NCI-H2029 treated with DMSO at 0.1 percent for 48 hours (cell line): ENCODE measurements at places on chromosomes 3 and 15.

GRCh38 chr15:67107014-67107812 is 41.8 kb downstream of the SMAD3 start:
- no peak for DNase-seq

DNA sequence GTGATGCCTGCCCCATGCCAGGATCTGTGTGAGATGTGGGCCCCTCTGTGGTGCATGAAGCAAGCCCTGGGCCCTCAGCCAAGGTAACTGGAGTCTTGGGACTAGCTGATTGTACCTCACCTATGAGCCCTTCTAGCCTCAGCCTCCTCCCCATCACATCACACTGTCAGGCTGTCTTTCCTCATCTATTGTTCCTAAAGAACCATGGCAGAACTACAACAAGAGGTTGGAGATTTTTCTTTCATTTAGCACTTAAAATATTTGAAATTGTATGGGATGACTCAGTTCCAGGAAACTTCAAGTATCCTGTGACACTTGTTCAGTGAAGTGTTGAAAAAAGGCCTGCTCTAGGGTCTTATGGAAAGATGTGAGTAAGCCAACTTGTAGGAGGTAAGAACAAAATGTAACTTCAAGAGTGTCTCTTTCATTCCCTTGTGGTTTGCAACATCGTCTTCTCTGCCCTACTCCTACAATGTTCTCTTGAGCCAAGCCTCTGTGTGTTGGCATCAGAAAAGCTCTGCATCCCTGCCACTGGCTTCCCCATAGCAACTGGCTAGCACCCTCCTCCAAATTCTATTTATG is 58.7 kb upstream of the TIPARP start:
- no peak for DNase-seq

GRCh38 chr15:39128746-39129145 is 452.1 kb upstream of the THBS1 start:
- no peak for DNase-seq

DNA sequence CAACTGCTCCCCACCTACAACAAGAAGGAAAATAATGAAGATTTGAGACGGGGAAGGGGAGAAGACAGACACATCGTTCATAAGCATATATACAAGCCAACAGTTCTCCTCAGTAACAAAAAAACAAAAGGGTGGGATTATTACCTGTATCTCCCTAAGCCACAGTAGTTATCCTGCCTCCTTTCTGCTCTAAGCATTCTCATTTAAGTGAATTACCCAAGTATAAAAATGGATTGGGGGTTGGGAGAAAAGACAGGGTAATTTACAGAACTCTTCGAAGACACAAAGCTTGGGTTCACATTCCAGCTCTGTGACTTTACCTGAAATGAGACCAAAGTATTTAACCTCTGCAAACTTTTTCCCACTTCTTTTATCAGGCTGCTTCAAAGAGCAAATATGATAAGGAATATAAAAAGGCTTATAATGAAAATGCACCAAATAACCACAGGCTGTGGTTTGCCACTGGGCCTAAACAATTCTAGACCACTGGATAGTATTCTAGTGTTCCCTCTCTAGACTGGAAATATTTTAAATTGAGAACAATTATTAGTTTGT is 64.4 kb downstream of the UACA start:
- no peak for DNase-seq

DNA sequence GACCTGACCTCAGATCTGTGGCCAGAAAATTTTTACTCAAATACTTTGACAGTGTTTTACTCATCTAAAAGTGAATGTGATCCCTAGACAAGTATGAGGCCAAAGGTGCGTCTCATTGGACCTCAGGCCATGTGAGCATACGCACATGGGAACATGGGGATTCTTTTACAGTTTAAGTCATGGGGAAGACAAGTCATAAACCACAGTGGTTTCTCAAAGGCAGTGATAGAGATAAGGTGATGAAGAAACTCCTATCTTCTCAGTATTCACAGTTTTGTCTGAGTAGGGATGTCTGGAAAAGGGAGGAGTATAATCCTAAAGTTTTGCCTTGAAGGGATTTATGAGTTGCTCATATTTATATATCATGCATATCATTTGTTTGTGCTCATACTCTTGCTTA is 173.8 kb downstream of the FNDC3B start:
- DNase-seq = no peak

DNA sequence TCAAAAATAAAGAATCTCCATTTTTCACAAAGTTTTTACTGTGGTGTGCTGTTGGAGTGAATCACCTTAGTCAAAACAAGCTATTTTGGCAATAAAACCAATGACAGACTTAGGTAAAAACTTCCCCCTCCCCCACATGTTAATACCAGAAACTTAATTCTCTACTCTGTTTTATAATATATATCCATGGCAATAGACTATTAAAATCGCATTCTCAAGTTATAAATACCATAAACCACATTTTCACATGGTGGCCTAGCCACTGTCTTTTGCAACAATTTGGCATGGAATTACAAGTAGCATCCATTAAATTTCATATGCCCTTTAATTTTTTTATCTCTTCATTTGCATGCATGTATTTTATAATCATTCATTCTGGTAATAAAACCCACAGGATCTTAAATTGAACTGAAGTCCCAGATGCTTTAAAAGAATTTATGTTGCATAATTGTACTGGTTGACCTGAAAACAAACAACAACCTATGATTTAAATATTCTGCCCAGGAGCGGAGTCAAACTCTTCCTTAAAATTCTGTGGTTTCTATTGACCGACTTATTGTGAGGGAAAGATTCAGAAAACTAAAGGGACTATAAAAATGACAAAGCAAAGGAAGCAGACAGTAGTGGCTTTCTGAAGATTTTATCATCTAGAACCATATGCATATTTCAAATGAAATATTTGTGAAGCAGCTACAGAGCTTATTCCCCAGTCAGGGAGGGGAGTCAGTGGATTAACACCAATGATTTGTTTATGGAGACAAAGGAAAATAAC is 229.0 kb upstream of the TBL1XR1 start:
- DNase-seq = no peak

GRCh38 chr3:29577250-29577649 is 296.4 kb downstream of the RBMS3 start:
- no peak for DNase-seq

- DNase-seq = no peak
These were observed 79.5 kb upstream of the ZNF385D start for GRCh38 chr3:21830541-21830940.

- DNase-seq = peak; percentile 38
These were observed 35.6 kb upstream of the GYG1 start for GRCh38 chr3:148955544-148956346.

- DNase-seq = no peak
These were observed 54.0 kb downstream of the HEG1 start for GRCh38 chr3:125001557-125002413.

GRCh38 chr3:116920826-116921610 is 211.4 kb downstream of the TUSC7 start:
- no peak for DNase-seq

DNA sequence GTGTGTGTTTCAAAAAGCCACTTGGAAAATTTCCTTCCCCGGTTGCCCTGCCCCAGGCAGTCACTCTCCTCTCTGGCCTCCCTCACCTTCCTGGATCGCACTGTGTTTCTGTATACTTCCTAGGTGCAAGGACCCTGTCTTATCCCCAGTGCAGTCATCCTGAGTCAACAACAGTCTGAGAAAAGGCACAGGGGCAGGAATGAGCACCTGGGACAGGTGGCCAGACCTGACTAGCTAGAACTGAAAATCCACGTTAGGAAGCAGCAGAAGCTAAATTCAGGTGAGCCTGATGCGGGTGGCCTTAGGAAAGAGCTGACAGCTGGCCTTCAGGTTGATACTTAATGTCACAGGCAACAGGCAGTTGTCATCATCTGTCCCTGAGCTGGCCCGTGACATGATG is 62.9 kb upstream of the VGLL4 start:
- no peak for DNase-seq

- DNase-seq = no peak
These were observed 26.1 kb downstream of the LSM3 start for GRCh38 chr3:14204515-14205284.

GRCh38 chr3:74465715-74466410 is 148.6 kb downstream of the CNTN3 start:
- no peak for DNase-seq

DNA sequence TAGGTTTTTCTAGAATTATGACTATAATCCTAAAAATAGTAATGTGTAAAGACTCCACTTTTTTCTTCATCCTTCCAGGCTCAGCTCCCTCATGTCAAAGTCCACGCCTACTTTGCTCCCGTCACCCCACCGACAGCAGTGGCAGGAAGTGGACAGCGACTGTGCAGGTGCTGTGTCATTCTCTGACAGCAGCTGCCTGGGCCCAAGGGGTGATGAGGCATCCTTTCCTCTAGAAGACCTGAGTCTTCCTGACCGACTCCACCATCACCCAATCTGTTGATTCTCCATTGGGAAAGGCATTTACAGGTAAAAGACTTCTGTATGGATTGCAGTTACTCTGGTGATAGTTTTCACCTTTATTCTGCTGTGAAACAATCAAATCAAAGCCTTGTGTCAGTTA is 54.8 kb downstream of the UBP1 start:
- no peak for DNase-seq

DNA sequence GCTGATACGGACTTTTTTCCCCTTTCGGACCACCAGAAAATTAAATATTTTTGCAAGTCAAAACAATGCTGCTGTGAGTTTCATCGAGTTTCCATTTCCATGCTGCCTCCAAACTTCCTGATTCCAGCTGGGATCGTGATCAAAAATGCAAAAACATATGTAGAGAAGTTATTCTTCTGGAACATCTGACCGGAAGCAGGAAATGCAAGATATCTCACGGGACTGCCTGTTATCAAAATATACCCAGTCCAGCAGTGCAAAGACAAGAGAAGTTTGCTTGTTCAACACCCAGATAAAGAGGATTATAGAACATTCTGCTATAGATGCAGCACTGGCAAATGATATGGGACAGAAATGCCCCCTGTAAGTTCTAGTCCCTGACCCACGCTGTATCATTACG is 726.7 kb upstream of the NR2F2 start:
- DNase-seq = no peak

- DNase-seq = no peak
These were observed 3.5 kb upstream of the SPTBN5 start for GRCh38 chr15:41897363-41897799.

- no peak for DNase-seq
These were observed 5.0 kb upstream of the SKOR1 start for GRCh38 chr15:67820122-67820991.

DNA sequence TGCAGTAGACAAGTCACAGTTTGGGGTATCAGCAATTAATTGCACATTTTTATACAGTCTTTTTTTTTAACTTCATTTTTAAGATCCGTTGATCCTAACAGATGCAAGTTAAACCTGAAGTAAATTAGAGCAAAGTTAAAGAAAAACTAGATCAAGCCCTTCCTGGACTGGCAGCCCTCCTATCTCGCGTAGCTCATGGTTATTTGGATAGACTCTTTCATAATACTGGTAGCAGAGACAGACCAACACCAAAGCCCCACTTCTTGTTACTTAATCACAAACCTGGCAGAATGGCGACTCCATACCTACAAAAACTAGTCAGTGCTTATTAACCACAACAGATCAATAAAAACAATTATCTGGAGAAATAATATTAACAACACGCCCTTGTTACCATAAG is 26.8 kb downstream of the SOX2 start:
- DNase-seq = no peak

DNA sequence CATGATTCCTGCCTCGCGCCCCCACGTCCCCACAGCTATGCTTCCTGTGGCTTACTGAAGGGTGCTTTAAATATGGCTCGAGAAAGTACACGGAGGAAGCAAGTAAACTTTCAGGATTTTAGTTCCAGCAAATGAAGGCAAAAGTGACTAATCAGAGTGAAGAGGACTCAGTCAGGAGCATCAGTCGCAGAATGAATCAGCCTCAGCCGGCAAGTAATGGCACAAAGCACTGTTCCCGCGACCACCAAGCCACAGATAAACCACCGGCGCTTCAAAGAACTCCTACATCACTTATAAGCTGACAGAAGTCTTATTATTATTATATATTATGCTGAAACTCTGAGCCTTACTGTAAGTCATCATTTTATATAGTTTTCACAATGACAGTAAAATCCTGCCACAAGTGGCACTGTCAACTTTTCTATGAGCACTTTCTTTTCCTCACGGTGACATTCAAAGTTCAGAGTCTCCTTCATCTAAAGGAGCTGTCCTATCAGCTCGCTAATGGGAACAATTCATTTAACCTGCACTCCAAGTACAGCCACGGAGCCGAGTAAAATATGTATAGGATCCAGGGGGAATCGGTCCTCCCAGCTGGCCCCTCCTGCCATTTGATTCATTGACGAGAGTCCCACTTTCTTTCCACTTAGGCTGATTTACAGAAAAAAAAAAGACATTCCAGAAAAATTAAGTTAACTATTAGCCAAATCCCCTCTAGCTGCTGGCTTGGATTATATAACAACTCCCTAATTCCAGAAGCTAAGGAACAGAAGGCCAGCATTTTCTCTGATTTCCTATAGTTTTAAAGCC is 217.0 kb upstream of the ICE2 start:
- DNase-seq = no peak

GRCh38 chr3:177193688-177194268 is 3.5 kb downstream of the TBL1XR1 start:
- peak; percentile 44 for DNase-seq

GRCh38 chr15:71237456-71238188 is 122.4 kb downstream of the THSD4 start:
- DNase-seq = no peak

GRCh38 chr15:74913041-74913440 is 6.4 kb upstream of the FAM219B start:
- no peak for DNase-seq

GRCh38 chr3:185151964-185152409 is 873 bp downstream of the C3orf70 start:
- no peak for DNase-seq

DNA sequence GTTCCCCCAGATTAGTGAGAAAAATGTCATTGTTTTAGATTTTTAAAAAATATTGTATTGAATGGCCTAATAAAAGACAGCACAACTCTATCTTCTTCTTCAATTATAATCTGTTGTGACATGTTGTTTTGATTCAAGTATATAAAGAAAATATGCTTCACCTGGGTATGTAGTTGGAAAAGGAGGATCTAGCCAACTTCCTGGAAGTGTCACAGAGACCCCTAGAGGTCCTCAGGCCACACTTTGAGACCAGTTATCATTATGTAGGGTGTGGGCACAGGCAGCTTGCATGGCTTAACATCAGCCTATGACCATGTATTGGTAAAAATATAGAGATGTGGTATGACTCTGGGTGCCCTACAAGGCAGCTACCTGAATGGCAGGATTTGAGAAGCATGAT is 14.7 kb upstream of the RYR3 start:
- no peak for DNase-seq

GRCh38 chr15:93274257-93274656 is 185.2 kb upstream of the RGMA start:
- DNase-seq = no peak

- no peak for DNase-seq
These were observed 9.2 kb downstream of the LXN start for GRCh38 chr3:158663246-158663645.

DNA sequence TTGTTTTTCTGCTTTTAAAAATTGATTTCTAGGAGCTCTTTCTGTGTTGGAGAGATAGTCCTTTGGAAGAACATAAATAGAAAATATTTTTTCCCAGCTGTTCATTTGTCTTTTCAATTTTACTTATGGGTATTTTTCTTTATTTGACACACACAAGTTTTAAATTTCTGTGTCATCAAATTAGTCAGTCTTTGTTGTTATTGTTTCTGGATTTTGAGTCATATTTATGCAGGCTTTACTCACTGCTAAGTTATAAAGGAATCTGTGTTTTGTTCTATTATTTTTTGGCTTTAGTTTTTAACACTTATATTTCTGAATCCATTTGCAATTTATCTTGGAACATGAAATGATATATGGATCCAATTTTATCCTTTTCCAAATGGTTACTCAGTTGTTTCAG is 5.9 kb upstream of the GHSR start:
- no peak for DNase-seq

GRCh38 chr3:166171695-166172094 is 334.5 kb upstream of the BCHE start:
- DNase-seq = no peak
